ENCODE measurements at places on chromosomes 2 and 18.
A peak's percentile ranks its signal among the peaks of the same experiment; 100 is the strongest.

- DNase-seq, result peak; percentile 62
These were observed 782.6 kb upstream of the ID2 start for GRCh38 chr2:7899241-7899640.

DNA sequence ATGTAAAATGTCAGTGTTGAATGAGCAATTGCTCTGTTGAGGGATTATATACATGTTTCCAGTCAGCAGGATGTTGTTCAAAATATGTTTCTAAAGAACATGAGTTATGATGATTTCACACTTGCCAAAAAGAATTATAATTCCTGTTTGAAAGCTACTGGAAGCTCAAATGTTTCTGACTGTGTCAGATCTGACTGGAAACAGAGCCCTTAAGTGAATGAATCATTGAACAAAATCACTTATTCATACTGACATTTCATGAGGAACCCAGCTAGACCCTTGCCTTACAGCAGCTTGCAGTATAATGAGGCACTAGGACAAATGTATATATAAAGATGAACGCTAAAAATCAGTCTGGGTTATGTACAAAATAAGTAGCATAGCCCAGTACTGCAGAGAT lies 35.4 kb upstream of the ITGAV start:
- no peak for DNase-seq

DNA sequence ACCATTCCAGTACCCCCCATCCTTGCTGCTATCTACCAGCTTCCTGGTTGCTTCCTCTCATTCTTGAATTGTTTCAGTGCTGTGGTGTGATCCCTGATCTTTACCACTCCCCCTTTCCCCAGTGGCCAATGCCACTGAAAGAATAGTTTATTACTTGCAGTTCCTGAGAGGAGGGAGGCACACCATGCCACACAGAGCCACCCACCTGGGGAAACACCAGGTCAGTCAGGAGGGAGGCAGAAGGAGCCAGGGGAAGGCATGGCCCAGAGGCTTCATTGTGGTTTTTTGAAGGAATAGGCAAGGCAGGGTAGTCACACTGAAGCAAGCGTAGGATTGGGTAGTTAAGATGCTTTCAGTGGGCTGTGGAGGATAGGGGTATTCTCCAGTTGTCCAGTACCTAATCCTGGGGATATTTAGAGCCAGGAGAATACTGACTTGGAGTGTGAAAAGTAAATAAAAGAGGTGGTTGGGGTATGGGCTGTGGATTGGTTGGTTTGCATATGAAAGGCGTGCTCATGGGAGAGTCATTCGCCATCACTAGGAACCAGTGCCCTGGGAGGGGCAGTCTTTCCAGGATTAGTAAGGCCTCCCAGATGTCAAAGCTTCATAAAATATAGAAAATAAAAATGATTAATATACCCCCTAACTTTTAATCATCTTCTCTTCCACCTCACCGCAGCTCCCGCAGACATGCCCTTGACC lies 6.7 kb upstream of the TMEM177 start:
- DNase-seq, result no peak

DNA sequence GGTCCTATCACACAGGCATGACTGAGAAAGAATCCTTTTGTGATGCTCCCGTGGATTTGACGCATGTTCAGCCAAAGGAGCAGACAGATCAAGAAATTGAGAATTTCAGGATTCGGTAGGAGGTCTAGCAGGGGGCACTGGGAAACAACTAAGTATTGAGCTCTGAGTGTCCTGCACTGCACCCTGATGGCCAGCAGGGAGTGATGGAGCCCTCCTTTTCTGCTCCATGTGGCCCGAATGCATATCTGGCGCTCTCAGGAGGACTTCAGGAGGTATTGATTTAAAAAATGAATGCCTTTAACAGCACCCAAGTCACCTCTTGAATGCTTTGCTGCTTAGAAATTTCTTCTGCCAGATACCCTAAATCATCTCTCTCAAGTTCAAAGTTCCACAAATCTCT lies 58.0 kb downstream of the ZNF519 start:
- DNase-seq, result no peak

- no peak for DNase-seq
These were observed 18.4 kb downstream of the FN1 start for GRCh38 chr2:215417400-215417951.

- no peak for DNase-seq
These were observed 29.9 kb upstream of the BMPR2 start for GRCh38 chr2:202346180-202346579.

GRCh38 chr2:206198677-206199076 lies 39.0 kb downstream of the EEF1B2 start:
- DNase-seq, result no peak

- no peak for DNase-seq
These were observed 122.5 kb upstream of the HDAC4 start for GRCh38 chr2:239523147-239523953.

DNA sequence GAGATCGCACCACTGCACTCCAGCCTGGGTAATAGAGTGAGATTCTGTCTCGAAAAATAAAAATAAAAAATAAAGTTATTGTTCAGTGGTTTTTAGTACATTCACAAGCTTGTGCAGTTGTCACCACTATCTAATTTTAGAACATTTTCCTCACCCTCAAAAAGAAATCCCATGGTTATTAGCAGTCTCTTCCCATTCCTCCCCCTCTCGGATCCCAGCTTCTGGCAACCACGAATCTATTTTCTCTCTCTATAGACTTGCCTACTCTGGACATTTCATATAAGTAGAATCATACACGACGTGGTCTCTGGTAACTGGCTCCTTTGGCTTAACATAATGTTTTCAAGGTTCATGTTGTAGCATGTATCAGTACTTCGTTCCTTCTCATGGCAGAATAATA lies 38.6 kb downstream of the CABLES1 start:
- DNase-seq, result no peak

GRCh38 chr2:24409700-24410556 lies 49.6 kb upstream of the ITSN2 start:
- DNase-seq, result peak; percentile 29

GRCh38 chr18:13543144-13543543 lies 183.2 kb downstream of the FAM210A start:
- no peak for DNase-seq

DNA sequence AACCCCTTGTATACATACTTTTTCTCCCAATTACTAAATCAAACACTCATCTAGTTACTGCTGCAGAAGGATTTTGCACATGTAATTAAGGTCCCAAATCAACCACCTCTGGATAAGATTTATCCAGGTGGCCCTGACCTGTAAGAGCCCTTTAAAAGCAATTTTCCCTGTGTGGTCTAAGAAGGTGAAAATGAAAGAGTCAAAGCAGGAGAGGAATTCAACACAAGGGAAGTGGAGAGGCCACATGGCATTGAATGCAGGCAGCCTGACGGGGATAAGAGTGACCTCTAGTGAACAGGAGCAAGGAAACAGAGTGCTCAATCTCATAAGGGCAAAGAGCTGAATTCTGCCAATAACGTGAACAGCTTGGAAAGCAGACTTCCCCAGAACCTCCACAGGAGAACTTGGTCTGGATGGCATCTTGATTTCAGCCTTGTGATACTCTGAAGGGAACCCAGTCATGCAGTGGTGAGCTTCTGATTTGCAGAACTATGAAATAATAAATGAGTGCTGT lies 27.2 kb downstream of the PPP3R1 start:
- DNase-seq, result peak; percentile 40

DNA sequence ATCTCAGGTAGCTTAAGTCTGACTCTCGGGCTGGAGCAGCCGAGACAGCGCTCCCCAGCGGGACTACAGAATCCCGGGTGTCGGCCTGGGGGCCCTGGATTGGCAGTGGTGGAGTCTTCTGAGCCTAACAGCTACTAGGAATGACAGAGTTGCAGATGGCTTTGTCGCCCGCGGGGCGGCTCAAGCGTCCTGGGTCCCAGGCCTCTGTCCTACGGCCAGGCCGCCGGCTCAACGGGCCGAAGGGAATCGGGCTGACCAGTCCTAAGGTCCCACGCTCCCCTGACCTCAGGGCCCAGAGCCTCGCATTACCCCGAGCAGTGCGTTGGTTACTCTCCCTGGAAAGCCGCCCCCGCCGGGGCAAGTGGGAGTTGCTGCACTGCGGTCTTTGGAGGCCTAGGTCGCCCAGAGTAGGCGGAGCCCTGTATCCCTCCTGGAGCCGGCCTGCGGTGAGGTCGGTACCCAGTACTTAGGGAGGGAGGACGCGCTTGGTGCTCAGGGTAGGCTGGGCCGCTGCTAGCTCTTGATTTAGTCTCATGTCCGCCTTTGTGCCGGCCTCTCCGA lies 8.8 kb downstream of the SIX2 start:
- DNase-seq, result no peak

GRCh38 chr2:175575346-175576258 lies 394.1 kb upstream of the ATP5MC3 start:
- no peak for DNase-seq

DNA sequence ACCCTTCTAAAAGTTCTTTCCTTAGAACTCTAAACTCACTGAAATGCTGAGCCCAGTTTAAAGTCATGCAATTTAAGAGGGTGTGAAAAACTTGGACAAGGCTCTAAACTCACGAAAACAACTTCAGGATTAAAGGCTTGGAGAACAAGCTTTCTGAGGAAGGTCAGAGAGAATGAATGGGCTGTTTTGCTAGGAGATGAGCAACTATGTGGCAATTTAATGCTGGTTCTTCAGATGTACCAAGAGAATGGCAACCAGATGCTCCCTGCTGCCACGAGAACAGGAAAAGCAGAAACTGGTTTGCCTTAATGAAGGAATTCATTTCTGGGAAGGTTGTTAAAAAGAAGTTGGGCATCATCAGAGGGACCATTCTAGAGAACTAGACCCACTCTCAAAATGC lies 77.8 kb upstream of the PMAIP1 start:
- DNase-seq, result no peak

GRCh38 chr2:118987886-118988285 lies 45.9 kb downstream of the MARCO start:
- no peak for DNase-seq

DNA sequence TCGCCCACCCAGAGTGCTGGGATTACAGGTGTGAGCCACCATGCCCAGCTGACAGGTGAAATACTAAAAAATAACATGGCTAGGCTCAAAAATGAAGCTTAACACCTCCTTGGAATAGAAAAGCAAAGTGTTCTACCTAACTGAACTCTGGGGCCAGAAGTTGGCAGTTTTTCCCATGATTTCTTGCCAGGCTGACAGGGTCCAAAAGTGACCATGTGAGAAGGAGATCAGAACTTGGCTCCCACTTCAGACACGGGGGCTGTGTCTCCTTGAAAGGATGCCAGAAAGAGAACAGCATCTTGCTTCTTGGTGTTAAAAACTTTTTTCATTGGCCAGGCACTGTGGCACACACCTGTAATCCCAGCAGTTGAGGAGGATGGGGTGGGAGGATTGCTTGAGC lies 47.0 kb downstream of the BMPR2 start:
- no peak for DNase-seq

- DNase-seq, result no peak
These were observed 12.2 kb upstream of the DNPEP start for GRCh38 chr2:219399716-219400478.

GRCh38 chr2:214311031-214311533 lies 99.8 kb upstream of the VWC2L start:
- DNase-seq, result peak; percentile 29

DNA sequence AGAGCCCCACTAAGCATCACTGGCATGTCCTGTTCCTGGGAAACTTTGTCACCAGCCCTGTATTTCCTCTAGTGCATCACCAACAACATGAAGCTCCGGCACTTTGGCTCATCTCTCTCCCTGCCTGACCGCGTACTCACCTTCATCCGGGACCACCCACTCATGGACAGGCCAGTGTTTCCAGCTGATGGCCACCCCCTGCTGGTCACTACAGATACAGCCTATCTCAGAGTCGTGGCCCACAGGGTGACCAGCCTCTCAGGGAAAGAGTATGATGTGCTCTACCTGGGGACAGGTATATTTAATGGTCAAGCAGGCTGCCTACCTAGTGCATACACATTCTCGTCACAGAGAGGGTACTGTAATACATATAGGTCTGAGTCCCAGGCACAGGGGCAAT lies 21.0 kb downstream of the SEMA4F start:
- no peak for DNase-seq

DNA sequence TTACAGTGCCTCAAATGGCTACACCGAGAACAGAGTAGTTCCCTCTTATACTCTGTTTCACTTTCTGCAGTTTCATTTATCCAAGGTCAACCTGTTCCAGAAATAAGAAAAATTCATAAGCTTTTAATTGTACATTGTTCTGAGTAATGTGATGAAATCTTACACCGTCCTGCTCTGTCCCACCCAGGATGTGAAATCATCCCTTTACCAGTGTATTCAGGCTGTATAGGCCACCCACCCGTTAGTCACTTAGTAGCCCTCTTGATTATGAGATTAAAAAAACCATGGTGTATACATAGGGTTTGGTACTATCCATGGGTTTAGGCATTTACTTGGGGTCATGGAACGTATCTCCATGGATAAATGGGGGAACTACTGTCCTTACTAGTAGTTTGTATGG lies 29.8 kb downstream of the STARD6 start:
- no peak for DNase-seq

GRCh38 chr2:101502095-101502494 lies 27.2 kb upstream of the RFX8 start:
- no peak for DNase-seq

- no peak for DNase-seq
These were observed 68.0 kb upstream of the SMAD7 start for GRCh38 chr18:49018554-49019445.

GRCh38 chr18:51275712-51276476 lies 78.4 kb upstream of the MEX3C start:
- peak; percentile 39 for DNase-seq

DNA sequence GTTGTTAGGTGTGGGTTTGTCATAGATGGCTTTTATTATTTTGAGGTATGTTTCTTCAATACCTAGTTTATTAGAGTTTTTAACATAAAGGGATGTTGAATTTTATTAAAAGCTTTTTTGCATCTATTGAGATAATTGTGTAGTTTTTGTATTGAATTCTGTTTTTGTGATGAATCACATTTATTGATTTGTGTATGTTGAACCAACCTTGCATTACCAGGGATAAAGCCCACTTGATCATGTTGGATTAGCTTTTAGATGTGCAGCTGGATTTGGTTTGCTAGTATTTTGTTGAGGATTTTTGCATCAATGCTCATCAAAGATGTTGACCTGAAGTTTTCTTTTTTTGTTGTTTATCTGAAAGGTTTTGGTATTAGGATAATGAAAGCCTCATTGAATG lies 328.2 kb downstream of the ADCYAP1 start:
- DNase-seq, result no peak

- DNase-seq, result no peak
These were observed 465.0 kb downstream of the CCDC85A start for GRCh38 chr2:56648802-56649201.

- DNase-seq, result no peak
These were observed 54.4 kb downstream of the CRIM1 start for GRCh38 chr2:36409935-36410334.

DNA sequence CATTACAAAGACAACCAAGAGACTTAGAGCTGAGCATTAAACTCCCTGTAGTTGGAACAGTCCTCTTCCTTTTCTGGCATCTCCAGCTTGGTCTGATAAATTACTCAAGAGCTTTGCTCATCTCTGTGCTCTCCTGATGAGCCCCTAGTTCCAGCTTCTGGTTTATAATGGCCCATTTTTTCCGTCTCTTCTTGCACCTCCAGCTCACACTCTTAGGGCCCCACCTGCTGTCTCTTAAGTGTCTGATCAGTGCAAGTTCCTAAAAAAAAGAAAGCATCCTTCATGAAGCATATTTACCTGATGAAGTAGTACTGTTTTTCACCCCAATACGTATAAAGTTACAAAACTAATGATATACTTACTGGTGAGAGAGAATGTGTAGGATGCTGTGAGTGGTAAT lies 822.9 kb downstream of the RNF144A start:
- no peak for DNase-seq

GRCh38 chr2:223760838-223761502 lies 76.4 kb downstream of the AP1S3 start:
- no peak for DNase-seq

GRCh38 chr2:70443726-70444125 lies 109.9 kb downstream of the TGFA start:
- no peak for DNase-seq

GRCh38 chr2:238260883-238261282 lies 21.0 kb upstream of the HES6 start:
- peak; percentile 71 for DNase-seq
